ENCODE measurements at places on chromosomes 5 and 9. TPM values are rescaled to one million over a fixed set of nuclear protein-coding genes. Genes with fewer than 3 reads are reported as not detected.
A peak's percentile ranks its signal among the peaks of the same experiment; 100 is the strongest.

LHX6 gene
- polyA plus RNA-seq: 3.0 TPM

PLPP1 gene
- polyA plus RNA-seq: 55.8 TPM

IFNA17 gene
- not detected for polyA plus RNA-seq

PCDHA9 gene
- not detected for polyA plus RNA-seq

KIF12 gene
- 0.42 TPM for polyA plus RNA-seq

MEIKIN gene
- not detected for polyA plus RNA-seq

GFI1B gene
- 0.51 TPM for polyA plus RNA-seq

MRPL50 gene
- polyA plus RNA-seq: 15.4 TPM

QRFP gene
- polyA plus RNA-seq: 0.31 TPM

FRMD3 gene
- 42.6 TPM for polyA plus RNA-seq

TRIM7 gene
- polyA plus RNA-seq: 12.5 TPM

ADAMTS16 gene
- 6.1 TPM for polyA plus RNA-seq

DNA sequence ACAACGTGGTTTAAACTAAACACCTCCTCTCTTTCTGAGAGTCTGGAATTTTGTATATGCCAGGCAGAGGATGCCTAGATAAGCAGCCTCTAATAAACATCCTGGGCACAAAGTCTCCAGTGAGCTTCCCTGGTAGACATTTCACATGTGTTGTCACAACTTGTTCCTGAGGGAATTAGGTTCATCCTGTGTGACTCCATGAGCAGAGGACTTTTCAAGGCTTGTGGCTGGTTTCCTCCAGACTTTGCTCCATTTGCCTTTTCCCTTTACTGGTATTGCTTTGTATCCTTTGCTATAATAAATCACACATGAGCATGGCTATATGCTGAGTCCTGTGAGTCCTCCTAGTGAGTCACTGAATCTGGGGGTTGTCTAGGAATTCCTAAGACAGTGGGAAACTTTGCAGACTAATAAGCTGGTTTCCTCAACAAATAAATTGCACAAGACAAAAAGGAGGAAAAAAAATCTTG, 77.4 kb downstream of the NR2F1-AS1 start:
- no peak for DNase-seq

DNA sequence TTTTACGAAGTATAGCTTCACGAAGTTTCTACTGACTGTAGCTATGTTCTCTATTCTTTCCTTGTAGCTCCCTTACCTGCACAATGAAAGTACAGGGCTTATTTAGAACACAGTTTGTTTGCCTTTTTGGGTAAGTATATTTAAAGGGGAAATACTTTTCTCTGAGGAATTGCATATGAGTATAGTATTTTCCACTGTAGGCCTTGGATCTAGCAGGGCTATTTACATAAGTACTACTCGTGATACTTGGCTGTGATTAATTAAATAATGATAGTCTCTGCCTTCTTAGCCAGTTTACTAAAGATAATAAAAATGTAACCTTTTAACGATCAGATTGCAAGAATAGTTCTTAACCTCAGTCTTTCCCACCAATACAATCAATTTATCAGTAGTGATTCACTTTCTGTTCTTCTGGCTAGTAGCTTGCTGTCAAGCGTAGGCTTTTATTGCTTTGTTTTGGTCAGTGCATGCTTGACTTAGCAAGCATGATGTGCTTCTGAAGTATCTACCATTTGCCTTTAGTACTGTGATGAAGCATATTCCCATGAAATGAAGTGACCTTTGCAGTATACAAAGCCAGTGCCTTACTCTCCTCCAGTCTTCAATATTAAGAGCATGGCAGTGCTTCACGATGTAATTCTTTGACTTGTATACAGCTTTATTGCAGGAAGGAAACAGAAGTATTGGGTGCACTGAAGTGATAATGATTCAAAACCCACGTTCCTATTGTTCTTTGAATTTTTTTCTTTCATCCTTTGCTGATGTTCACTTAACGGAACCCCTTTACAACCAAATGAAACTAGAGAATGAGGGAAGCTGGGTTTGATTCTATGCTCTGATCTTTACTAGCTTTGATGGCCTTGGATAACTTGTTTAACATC, 64.2 kb downstream of the SLC44A1 start:
- DNase-seq: no peak

DNA sequence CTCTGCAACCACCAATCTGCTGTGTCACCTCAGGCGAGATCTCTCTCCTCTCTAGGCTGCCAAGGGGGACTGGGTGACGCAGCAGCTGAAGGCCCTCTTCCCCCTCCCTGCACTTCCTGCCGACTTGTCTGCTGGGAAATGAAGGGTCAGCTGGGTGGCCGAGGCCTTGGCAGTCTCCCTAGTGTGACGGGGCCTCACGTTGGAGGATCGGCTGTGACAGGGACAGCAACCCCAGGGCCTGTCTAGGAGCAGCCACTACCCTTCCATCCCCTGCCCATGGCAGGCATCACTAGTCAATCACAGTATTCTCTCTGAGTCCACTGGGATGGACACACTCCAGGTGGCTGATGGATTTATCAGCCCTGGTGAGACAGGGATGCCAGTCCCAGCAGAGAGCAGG, 107.3 kb upstream of the SARDH start:
- peak; percentile 51 for DNase-seq

DNA sequence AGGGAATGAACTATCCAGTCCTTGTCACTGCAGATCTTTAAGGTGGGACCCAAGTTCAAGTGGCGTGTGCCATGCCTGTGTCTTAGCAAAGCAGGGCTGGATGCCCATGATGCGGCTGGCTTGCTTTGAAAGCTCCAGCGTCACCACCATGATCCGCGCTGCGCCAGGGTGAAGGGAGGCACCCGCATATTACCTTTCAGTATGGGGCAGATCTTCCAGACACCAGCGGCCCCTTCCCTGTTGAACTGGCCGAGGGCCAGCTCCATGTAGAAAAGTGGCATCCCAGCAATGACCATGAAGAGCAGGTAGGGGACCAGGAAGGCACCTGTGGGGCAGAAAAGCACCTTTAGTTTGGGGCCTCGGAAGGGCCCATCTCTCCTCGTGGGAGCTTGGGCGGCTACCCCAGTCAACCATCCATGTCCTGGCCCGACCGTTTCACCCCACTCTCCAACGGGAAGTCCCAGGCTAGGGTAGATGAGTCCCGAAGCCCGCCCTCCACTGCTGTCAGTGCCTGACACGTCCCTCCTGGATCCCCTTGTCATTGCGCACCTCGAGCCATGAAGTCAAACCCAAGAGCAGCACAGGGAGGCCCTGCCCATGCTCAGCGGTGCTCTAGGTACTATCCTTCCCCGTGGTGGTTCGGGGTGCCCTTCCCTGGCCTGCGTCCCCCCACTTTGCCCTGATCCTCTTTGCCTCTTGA, 3.9 kb downstream of the SLC6A3 start:
- no peak for DNase-seq

GRCh38 chr9:127714020-127714750, 1.3 kb downstream of the PTRH1 start:
- no peak for DNase-seq

- DNase-seq: no peak
Measured at GRCh38 chr9:111944241-111944866, 47.7 kb downstream of the UGCG start.

DNA sequence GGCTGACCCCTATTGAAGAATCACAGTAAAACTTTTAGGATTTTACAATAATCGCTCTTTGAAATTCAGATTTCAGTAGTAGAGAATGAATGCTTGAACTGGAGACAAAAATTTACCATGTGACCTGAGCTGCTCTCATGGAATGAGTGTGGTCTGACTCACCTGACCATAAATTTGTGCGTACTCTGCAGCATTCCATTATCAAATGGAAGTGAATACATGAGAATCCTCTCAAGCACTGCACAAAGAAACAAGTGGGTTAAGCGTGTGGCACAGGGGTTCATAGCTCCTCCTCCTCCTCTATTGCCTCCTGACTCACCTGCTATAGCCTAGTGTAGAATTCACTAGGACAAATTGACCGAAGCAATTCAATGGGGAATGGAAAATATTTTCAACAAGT, 269.8 kb upstream of the CDH9 start:
- no peak for DNase-seq

GRCh38 chr9:4690144-4690543, 10.8 kb downstream of the CDC37L1 start:
- DNase-seq: no peak

DNA sequence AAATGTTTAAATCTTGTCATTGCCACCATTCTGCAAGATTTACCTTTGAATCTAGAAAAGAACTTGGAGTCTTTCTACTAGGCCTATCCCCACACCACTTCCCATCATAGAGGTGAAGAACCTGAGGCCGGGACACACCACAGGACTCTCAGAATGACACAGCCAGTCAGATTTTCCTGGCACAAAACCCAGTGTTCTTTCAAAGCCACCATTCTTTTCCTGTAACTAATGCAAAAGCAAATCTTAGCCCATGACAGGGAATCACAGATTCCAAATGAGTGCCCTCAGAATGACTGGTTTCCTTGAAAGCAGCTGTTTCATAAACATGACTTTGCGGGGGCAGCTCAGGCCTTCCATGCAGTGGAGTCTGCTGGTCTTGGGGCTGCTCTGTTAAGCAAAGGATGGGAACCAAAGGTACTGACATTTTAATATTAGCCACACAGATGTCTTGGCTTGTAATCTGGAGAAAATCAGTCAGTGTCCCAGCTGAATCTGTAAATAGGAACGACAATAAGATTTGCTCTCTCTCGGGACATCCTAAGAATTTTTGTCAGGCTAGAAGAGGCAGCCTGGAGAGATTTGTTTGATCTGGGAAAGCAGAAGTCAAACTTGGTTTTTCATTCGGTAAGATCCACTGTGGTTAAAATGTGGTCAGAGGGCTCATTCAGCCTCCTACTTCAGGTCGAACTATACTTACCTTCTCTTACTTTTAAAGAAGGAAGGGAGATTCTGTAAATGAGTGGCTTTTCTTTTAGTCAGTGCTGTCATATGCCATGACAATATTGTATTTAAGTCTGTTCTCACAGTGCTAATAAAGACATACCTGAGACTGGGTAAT, 115.1 kb downstream of the PALM2AKAP2 start:
- DNase-seq: no peak

- DNase-seq: no peak
Measured at GRCh38 chr9:138065287-138065686, 187.7 kb downstream of the CACNA1B start.

- DNase-seq: no peak
Measured at GRCh38 chr9:89841456-89841855, 236.6 kb downstream of the GADD45G start.

GRCh38 chr5:81187885-81188284, 45.2 kb upstream of the CKMT2 start:
- no peak for DNase-seq

- no peak for DNase-seq
Measured at GRCh38 chr9:129879103-129879699, 43.9 kb downstream of the USP20 start.

- DNase-seq: peak; percentile 70
Measured at GRCh38 chr9:35689542-35690293, at the start of gene TPM2. Gene TPM2, minus strand, starts transcription at chr9:35689925. Its CDS starts 108 bp downstream, at chr9:35689817.

- DNase-seq: no peak
Measured at GRCh38 chr5:176772271-176773210, 37.8 kb upstream of the UNC5A start.

DNA sequence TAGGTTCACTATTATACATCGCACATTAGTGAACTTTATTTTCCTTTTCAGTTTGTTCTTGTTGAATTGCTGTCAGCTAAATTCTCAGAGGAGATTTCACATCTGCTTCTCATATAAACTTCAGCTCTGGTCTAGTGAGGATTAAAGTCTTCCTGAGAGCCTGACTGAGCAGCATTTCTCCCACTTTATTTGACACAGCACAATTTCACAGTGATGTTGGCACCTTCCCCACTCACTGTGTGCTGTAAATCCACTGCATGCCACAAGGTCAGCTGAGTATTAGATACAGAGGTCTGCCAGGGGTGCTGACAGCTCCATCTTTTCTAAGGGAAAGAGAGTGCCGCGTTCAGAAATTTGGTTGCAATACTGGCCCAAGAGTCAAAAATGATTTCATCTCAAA, 567.4 kb downstream of the PRR16 start:
- peak; percentile 25 for DNase-seq

- no peak for DNase-seq
Measured at GRCh38 chr5:142878111-142878510, 107.9 kb downstream of the ARHGAP26 start.
